ENCODE measurements at places on chromosomes 11 and 22.

GRCh38 chr11:103729617-103730016 is 306.8 kb upstream of the DDI1 start:
- no peak for DNase-seq

DNA sequence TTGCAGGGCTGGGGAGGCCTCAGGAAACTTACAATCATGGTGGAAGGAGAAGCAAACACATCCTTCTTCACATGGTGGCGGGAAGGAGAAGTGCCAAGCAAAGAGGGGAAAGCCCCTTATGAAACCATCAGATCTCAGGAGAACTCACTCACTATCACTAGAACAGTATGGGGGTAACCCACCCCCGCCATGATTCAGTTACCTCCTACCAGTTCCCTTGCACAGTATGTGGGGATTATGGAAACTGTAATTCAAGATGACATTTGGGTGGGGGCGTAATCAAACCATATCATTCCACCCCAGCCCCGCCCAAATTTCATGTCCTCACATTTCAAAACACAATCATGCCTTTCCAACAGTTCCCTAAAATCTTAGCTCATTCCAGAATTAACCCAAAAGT is 16.2 kb downstream of the IMMP1L start:
- no peak for DNase-seq

DNA sequence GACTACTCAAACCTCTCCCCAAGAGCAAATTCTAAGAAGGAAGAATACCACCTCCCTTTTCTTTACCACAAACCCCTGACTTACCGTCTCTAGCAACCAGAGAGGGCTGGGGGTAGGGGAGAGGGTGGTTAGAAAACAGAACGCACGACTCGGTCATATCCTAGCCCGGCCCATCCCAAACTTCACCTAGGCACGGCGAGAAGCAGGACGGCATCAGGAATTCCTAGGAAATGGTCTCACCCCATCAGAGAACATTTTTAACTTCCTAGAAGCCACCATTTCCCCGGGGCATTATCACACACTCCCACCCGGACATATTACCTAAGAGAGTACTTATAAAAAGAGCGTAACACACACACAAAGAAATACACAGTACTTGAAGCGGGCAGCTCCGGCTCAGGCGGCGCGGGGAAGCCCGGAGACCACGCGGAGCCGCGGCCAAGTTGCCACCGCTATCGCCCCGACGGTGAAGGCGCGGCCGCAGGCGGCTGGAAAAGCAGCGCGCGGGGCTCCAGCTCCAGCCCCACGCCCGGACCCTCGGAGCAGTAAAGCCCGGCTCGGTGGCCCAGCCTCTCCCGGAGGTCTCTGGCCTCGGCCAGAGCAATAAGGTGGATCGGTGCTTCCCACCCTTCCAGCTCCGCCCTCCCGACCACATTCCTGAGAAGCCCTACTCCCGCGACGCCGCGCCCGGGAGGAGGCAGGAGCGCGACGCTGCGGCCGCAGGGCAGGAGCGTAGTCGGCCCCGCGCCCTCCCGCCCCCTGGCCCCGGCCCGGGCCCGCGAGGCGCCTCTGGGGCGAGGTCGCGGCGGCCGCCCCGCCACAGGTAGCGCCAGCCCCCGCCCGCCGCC is 878 bp downstream of the RRAS2 start:
- DNase-seq = peak; percentile 78

DNA sequence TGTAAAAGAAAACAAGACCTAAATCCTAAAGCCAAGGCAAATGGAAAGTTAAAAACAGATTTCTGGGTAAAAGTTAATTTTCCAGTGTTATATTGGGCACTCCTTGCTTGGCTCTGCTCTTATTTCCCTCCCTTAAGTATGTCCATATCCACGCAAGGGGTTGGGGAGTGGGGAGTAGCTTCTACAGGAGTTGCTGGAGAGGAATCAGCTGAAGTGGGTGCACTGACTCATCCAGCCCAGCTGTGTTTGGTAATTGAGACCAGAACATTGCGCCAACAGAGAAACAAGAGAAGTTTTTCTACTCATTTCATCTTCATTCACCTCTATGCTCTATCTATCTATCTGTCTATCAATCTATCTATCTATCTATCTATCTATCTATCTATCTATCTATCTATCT is 298.4 kb upstream of the PDGFD start:
- DNase-seq = no peak

DNA sequence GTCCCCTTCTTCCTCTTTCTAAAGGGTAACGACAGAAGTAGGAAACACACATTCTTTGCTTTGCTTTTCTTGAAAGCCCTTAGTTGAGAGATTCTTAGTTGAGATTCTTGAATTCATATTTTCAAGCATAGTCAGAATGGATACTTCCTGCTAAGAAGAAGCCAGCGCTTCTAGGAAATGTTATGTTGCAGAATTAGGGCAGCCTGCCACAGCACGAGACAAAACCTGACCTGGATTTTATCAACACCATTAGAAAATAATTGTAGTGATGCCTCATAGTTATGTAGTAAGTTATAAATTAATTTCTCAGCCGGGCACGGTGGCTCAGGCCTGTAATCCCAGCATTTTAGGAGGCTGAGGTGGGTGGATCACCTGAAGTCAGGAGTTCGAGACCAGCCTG is 37.9 kb upstream of the NUP160 start:
- no peak for DNase-seq

GRCh38 chr11:19693146-19693545 is 19.5 kb upstream of the NAV2 start:
- no peak for DNase-seq

- no peak for DNase-seq
Observed at GRCh38 chr11:79428406-79428805, 12.4 kb downstream of the TENM4 start.

DNA sequence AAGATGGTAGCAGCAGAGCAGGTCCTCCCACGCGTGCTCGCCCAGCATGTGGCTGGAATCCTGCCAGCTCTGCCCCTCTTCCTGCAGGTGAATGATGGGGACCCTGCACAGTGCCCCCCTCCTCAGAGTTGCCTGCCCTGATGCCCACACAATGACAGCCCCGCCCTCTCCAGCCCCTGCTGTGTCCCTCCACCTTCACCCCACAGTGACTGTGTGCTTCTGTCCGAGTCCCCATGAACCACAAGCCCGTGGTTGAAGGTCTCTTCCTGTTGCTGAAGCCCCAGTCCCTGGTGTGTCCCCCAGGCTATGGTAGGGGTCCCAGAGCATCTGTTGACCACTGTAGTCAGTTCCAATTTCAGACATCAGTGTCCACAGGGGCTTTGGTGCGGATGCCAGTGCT is 71.0 kb downstream of the BRD1 start:
- DNase-seq = no peak

GRCh38 chr22:38467904-38468442 is at the start of gene KDELR3:
Gene KDELR3, plus strand, starts transcription at chr22:38468096. Its CDS starts 138 bp downstream, at chr22:38468234.
- DNase-seq = no peak

DNA sequence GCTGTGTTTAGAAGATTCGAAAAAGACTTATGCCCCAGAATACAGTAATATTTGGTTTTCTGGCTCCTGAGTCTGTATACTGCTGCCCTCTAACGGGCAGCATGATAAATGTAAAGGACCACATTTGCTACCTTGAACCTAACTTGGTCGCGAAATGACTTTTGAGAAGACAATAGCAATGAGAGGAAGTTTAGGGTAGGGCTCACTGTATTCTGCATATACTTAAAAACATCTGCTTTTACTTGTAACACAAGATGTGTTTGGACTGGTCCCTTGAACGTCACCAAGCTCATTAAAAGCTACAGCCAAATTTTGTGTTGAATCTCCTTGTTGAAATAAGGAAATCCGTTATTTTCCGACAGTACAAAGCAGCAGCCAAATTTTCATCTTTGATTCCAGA is 309.1 kb downstream of the SWAP70 start:
- DNase-seq = peak; percentile 51

All from HuH-7 (cell line).